ENCODE measurements at places on chromosomes 6 and 20. TPM values are rescaled to one million over a fixed set of nuclear protein-coding genes. Genes with fewer than 3 reads are reported as not detected.

DNA sequence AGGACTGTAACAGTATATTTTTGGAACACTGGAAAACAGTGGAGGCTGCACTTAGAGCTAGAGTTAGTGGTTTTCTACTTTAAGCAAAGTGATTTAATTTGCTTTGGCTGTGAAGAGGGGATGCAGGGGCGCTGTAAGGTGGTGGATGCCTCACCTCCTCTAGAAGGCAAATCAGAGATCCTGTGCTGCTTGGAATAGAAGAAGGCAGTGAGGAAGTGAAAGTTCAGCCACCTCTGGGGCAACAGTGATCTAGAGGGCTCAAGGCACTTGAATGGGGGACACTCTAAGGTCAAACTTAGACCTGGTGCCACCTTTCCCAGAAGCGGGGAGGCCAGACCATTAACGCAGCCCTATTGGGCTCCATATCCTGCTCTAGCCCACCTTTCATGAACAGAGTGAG is 19.0 kb upstream of the SNRPB2 start:
- no peak for DNase-seq

DNA sequence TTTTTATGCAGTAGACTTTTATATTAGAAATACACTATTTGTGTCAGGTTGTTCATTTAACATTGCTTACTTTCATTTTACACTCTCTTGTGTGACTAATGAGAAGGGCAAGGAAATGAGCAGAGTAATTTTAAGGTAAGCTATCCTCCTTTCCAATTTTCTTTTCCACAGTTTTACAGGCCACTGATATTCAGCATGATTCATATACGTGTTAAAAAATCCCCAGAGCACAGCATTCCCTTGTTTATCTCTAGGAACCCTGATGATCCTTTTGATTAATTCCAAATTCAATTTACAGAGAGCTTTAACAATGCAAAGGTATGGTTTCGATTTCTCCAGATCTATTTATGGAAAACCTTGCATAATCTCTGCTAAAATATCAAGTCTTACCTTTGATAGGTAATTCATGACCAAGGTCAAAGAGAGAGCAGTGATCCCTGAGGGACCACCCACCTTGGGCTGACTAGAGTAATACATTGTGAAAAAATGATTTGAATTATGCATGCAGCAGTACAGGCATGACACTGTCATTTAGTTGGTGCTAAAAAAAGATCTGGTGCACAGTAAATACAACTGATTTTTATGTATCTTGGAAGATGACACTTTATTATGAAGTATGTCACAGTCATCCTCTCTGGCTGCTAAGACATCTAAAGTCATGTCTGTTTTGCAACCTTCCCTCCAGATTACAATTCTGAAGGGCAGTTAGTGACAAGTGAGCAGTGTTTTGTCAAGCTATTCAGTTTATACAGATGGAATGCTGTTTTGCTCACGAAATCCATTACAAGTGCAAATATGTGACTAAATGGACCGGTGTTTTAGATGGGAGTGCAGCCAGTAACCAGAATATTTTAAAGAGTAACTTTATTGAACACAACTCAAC is 736.6 kb downstream of the EPHA7 start:
- DNase-seq = no peak

The CTCFL gene
- total RNA-seq = not detected

DNA sequence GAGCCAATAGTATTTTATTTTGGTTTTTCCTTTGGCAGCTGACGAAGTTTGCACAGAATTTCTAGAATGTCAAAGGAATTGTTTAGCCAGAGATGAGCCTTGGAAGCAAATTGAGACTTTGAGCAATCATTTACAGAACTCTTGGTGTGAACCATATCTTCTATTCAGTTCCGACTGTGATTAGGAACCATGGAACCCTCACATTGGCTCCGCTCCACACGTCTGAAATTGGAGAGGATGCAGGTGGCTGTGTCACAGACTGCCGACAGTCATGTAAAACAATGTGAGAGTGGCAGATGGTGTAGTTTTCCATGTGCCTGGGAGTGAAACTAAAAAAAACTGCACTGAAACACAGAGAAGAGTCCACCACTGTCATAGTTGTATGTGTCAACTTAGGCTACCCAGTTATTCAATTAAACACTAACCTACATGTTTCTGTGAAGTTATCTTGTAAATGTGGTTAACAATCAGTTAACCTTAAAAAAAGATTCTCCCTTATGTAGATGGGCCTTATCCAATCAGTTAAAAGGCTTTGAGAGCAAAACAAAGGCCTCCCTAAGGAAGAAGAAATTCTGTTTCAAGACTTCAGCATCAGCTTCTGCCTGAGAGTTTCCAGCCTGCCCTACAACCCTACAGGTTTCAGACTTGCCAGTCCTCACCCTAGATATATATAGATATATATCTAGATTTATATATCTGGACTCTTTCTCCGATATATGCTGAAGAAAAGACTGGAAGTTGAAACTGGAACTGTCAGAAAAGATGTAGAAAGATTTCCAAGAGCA is 3.3 kb upstream of the HMGN4 start:
- no peak for DNase-seq

DNA sequence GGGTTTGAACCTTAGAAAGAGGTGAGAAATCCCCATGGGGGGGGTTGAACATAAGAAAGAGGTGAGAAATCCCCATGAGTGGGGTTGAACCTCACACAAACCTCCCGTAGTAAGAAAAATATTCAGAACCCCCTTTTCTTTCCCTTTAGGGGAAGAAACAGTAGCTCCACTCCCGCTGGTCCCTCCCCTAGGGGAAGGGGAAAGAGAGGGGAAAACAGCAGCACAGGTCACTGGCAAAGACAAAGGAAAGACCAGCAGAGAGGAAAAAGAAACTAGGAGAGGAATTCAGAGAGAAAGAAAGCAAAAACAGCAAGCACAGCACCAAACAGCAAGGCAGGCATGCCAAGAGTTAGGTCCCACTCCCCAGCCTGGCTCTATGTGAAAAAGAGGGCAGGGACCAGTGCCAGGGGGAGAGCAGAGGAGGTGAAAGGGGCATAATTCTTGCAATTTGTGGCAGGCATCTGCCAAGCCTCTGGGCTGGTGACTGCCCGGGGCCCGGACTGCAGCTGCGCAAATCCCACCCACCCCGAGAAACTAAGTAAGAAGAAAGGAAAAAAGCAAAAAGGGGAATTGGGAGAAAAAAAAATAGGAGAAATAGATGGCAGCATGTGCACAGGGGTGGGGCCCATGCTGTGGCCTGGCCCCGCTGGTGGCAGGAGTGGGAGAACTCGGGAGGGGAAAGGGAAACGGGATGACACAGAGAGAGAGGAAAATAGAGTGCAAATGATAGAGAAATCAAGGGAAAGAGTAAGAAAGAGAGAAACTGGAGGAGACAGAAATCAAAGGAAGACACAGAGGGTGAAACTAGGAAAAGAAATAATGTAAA is 15.1 kb upstream of the GOPC start:
- no peak for DNase-seq

- no peak for DNase-seq
Measured at GRCh38 chr6:70264306-70264705, 38.6 kb downstream of the COL9A1 start.

DNA sequence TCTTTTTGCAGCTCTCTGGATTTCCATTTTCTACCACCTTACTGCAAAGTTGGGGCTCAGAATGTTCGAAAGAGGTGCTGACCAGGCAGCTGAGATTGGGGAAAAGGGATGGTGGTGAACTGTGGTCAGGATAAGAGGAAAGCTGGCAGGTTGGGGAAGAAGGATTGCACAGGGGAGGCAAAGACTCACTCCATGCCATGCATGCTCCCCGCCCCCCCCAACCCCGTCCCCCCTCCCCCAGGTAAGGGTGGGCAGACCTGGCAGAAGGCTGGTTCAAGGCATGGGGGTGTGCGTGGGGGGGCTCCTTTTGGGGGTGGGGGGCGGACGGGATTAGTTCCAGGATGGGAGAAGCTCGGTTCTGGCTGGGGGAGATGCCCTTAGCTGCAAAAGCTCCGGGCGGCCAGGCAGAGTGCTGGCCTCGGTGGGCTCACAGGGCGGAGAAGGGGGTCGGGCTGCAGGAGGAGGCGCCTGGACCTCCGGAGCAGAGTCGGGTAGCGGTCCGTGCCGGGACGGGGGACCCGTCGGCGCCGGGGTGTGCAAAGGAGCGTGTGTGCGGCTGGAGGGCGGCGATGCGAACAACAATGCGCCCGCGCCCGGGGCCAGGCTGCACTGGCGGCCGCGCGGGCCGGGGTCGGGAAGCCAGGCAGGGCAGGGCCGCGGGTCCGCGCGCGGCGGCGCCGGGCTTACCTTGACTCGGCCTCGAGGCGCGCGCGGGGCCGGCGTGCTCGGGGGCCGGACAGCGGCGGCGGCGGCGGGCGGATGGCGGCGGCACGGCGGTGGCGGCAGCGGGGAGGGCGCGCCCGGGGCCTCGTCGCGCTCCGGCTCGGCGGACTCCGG is 880 bp downstream of the ADNP start:
- peak; percentile 91 for DNase-seq

GRCh38 chr6:139248911-139249310 is 42.9 kb downstream of the TXLNB start:
- DNase-seq = no peak

DNA sequence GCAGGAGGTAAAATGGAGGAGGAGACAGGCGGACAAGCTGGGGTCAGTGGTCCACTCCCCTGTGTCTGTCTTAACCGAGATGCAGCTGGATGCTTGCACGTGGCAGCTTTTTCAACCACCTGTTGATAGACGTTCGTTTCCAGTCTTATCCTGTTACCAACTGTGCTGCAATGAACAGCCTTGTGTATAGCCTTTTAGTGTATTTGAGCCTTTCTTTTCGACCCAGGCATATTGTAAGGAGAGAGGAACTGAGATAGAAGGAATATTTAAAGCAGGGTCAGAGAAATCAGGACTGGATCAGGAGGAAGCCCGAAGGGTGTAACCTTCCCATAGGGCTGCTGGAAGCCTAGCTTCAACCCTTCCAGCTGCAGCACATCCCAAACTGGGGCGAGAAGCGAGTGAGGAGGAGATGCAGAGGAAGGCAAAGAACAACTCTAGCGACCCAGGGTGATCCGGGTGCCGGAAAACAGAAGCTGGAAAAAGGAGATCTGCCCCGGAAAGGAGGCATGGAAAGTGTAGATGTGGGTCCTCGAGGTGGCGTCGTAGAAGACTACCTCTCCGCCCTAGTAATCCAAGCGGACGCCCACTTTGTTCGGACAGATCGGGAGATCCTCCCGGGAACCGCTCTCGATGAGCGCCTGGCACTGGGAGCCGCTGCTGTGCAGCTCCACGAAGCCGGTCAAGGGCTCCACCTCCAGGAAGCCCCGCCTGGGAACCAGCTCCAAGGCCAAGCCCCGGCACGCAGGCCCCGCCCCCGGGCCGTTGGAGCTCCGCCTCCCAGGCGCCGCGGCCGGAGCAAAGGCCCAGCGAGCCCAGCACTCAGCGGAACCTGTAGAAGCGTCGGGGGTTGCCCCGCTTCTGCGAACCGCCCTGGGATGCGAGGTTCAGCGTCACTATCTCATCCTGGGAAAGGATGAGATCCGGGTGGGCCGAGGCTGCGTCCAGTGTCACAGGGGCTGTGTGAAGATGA is 11.2 kb downstream of the TRIM31 start:
- DNase-seq = peak; percentile 94

- DNase-seq = peak; percentile 70
Measured at GRCh38 chr6:156190270-156190669, 586.9 kb upstream of the ARID1B start.

DNA sequence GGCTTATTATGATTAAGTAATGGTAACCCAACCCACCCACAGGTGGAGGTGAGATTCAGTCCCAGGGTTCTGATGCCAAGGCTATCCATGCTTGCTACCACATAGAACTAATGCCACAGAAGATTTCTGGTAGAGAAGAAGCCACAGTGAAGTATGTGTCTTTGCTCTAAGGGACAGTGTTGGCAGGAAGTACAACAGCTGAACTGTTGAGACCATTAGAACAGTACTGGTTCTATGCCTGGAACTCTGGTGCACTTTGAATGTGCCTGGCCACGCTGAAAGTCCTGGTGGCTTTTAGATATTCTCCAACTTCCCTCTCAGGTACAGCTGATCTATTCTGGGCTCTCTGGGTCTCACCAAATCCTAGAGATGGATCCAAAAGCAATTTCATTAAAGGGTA is 7.8 kb downstream of the STX7 start:
- no peak for DNase-seq

The CFAP206 gene
- total RNA-seq = not detected

The NFS1 gene
- 25.6 TPM for total RNA-seq

DNA sequence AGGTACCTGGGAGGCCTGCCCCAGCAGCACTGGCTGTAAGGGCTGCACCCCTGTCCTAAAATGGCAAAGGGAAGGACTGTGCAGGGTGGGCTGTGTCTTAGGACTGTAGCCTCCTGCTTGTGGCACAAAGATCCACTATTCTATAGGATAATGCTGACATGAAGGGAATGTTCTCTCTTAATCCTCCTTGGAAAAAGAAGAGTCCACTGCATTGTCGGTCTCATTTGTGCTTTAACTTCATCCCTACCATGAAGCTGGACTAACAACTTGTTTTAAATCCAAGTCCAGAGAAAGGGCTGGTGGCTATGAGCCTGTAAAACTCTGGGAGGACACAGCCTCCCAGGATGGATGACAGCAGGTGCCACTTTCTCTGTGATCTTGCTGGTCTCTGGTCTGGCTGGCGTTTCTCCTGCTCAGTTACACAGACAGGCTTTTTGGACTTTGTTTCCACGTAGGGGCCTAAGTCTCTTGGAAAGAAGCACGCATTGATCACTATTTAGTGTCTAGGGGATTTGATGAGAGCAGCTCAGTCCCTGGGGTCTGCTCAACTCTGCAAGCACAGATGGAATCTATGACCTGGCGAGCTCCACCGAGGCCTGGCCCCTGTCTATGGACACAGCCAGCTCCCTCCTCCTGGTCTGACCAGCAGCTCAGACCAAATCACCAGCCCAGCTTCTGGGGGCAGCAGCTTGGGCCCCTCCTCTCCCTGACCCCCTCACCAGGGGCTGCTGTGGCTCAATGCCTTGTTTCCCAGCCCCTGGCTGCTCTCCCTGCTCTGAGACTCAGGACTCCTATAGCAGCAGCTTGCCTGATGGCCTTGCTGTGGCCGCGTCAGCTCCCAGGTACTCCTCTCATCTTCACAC is 4.8 kb downstream of the CST3 start:
- DNase-seq = no peak

The VNN1 gene
- total RNA-seq = 3.1 TPM

GRCh38 chr20:25360631-25361286 is 29.9 kb downstream of the ABHD12 start:
- DNase-seq = no peak

DNA sequence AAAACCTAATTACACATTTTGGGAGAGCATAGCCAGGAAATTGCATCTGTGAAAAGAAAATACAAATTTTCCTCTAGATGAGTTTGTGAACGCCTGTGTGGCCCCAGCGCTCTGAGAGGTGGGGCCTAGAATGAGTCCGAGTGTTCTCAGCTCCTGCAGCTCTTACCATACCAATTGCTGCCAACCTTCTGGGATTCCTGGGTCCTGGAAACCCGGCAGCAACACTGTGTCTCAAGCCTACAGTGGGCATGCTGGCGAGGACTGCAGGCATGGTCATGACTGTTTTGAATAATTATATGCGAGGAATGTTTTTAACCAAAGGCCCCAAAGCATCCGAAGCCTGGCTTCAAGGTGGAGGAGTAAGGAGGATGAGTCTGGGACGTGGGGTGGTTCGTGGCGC is 90.4 kb downstream of the SERAC1 start:
- DNase-seq = no peak

The GSTA1 gene
- total RNA-seq = not detected
